Activated T-cell treated with anti-CD3 and anti-CD28 coated beads for 4 hours (primary cell): ENCODE measurements at places on chromosomes 3 and 15.

- DNase-seq: no peak
Observed at GRCh38 chr15:40845511-40846284, 1.9 kb downstream of the SPINT1 start.

DNA sequence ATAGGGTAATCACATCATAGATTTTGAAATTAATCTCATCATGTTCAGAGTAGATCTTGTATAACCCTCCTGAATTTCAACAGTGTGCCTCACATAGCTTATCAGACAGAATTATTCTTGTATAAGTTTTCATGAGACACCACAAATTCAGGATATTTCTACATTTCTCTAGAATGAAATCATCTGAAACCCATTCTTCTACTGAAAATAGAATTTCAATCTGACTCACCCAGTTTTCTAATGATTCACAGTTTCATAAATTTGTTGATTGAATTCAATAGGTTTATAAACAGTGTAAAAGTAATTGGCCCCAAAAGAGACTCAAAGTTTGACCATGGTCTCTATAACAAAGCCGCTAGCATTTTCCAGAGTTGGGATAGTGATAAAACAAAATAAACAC lies 1082.6 kb upstream of the EPHA6 start:
- no peak for DNase-seq

- no peak for DNase-seq
Observed at GRCh38 chr15:66025015-66025452, 155.7 kb downstream of the RAB11A start.

DNA sequence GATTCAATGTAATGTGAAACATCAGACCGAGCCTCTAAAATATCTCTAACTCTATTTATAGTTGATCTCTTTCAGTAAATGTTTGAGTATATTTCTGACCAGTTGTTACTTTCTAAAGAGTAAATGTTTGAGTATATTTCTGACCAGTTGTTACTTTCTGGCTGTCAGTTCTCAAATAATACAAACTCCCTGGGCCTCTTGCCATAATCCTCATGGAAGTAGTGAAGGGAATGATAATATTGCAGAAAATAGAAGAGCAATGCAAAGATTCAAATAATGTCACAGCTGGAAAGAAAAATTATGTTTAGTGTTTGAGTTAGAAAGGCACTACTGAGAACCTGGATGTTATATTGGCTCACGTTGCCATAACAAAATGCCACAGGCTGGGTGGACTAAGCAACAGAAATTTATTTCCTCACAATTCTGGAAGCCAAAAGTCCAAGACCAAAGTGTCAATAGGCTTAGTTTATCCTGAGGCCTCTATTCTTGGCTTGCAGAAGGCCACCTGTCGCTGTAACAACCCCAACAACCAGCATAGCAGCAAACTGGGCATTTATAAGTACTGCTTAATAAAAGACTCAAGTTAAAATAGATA lies 470.6 kb upstream of the BCHE start:
- DNase-seq: no peak

DNA sequence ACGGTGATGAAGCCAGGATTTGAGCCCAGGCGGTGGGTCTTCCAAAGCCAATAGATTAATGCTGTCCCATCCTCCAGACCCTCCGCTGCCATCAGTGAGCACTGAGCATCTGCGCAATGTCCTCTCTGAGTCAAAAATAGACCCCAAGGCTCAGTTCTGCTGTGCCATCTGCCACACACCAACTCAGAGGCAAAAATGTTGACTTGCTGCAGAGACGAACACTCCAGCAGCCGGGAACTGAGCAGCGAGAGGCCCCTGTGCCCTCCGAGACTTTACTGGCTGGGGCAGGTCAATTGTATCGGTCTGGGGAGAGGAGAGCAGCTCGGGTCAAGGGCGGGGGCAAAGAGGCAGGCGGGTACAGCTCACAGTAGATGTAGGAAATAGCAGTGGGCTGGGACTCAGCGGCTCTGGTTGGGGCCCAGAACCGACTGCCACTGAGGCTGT lies 41.5 kb upstream of the ATP2B2 start:
- no peak for DNase-seq

GRCh38 chr3:178270838-178271237 lies 265.4 kb upstream of the KCNMB2 start:
- no peak for DNase-seq

DNA sequence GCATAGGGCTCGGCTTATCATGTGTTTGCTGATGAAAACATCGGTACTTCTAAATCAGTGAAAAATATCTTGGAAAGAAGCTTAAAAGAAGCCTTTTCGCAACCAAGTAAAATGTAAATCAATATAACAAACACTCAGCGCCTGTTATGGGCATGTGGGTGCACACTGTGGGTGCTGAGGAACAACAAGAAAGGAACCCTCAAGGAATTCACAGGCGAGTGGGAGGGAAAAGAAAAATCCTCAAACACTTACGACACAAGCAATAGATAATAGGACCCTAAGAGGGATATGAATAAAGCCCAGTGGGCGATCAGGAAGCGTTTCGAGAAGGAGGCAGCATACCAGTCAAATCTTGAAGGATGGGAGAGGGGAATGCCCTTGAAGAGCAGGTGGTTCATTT lies 21.9 kb downstream of the GLDN start:
- no peak for DNase-seq

- DNase-seq: peak; percentile 38
Observed at GRCh38 chr15:85582131-85583079, 202.0 kb downstream of the AKAP13 start.

DNA sequence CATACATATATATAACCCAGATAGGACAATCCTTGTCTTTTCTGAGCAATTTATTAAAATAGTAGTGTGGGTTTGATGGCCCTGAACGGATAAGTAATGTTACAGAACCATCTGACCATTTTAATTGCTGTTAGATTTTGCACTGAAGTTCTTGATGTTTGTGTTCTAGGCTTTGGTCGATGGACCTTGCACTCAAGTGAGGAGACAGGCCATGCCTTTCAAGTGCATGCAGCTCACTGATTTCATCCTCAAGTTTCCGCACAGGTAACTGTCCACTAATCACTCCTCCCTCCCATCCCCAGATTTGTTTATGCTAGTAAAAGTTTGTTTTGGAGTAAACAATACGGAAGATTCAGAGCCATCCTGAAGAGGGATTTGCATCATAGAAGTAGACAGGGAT lies 1.3 kb downstream of the RPL14 start:
- no peak for DNase-seq

DNA sequence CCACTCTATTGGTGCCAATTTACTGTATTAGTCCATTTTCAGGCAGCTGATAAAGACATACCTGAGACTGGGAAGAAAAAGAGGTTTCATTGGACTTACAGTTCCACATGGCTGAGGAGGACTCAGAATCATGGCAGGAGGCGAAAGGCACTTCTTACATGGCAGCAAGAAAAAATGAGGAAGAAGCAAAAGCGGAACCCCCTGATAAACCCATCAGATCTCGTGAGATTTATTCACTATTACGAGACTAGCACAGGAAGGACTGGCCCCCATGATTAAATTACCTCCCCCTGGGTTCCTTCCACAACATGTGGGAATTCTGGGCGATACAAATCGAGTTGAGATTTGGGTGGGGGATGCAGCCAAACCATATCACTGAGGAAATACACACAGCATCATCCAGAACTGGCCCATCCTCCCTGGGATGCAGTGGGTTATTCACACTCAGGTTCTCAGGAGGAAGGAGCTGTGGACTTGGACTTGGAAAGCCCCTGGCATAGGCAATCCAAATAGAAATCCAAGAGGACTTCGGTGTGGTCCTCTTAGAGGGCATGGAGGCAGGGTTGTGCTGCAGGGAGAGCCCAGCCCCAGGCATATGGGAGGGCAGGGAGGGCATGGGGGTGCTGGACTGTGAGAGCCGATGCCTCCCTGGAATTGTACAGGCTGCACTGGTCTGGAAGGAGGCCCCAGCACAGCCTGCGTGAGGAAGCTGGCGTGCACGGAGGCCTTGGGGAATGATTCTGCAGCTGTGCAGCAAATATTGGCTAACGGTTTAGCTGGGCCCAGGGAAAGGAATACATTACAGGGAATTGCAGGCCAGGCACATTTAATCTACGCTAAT lies 62.9 kb downstream of the EFCAB12 start:
- DNase-seq: no peak

DNA sequence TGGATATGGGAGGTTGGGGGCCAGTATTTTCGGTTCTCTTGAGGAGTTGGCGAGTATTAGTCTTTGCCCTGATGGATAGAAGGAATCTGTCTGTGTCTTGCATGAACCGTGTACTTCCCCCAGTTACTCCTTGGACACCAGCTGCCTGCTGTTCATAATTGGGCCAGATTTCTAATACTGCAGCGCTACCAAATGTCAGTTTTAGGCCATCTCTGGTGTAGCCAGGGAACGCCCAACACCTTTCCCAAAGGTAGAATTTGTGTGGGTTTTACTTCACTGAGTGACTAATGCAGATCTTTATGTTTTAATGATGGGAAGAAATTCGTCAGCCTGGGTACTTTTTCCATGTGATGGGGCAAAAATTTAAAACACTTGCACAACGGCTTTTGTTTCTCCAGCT lies 18.4 kb downstream of the FLNB start:
- no peak for DNase-seq

DNA sequence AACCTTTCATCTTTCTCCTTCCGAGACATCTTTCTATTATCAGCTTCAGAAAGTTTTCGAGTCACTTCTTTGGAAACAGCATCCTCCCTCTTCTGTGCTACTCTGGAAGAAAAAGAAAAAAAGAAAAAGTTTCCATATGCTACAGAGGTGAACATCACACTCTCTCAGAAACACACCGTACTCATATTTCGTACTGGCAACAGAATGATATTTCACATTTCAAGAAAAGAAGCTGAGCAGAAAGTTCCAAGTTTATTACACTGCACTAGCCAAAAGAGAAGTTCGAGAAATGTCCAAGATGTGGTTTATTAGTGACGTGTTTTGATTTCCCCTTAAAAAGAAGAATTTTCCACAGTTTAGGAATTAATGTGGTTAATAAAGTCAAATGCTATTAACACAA lies 6.0 kb downstream of the SSR3 start:
- no peak for DNase-seq

GRCh38 chr3:34725774-34726173 lies 913.6 kb upstream of the ARPP21 start:
- DNase-seq: no peak

DNA sequence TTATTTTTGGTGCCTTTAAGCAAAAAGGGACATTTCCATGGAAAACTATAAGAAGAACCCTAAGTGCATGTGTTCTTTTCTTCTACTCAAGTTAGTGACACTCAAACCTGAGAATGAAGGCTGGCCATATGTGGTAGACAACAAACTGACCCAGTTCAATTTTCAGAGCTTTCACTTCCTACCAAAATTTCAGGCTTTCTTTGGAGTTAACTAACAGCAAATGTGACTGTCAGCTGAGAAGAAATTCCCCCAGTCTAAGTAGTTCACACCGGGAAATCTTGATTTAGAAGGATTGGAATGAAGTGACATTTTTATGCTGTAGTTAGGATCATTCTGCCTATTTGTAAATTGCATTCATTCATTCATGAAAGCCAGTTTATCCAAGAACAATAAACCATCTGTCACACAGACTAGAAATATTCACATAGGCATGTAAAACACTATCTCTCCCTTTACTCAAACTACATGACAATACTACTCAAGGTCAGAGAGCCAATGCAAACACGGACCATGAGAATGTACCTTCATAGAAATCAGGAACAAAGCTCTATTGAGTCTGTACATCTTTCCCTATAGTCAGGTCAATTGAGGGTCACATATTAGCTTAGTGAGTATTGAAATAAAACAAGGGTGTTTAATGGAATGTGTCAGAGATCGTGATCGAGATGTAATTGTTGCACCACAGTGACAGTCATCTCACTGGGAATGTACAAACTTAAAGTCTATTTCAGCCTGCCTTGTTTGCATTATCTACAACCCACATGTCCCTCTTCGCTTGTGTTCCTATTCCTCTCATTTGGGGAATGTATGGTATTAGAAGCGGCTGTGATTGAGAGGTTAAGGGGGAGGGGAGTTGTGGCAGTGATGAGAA lies 113.8 kb upstream of the TGFBR2 start:
- DNase-seq: no peak

DNA sequence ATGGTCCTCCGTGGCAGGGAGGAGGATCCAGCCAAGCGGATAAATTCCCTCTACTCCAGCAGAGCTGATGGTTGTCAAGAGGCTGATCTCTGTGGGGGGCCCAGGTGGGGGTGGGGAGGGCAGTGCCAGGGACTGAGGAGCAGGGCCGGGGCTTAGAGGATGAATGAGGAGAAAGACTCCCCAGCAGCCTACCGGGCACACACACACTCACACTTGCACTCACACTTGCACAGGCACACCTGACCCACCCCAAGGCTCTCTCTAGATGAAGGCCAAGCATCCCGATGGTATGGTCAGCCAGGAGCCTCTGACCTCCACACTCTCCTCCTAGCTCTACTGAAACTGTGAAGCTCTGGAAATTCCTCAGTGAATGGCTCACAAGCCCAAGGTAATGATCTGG lies 131.3 kb upstream of the PRR20G start:
- no peak for DNase-seq

DNA sequence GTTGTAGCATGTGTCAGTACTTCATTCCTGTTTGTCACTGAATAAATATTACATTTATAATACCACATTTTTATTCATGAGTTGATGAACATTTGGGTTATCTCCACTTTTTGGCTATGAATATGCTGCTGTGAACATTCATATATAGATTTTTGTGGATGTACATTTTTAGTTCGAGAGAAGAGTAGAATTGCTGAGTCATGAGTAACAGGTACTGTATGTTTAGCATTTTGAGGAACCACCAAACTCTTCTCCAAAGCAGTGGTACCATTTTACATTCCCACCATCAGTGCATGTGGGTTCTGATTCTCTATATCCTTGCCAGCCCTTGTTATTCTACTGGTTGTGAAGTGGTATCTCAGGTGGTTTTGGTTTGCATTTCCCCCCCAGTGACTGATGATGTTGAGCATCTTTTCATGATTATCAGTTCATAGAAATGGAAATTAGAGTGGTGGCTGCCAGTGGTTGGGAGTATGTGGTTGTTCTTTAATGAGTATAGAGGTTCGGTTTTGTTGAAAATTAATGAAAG lies 59.6 kb downstream of the CCDC66 start:
- DNase-seq: no peak

- DNase-seq: no peak
Observed at GRCh38 chr3:46242120-46242519, at the start of gene CCR3. CCR3 (plus strand) TSS chr3:46242460; CDS start chr3:46265159, 22,699 bp downstream.

DNA sequence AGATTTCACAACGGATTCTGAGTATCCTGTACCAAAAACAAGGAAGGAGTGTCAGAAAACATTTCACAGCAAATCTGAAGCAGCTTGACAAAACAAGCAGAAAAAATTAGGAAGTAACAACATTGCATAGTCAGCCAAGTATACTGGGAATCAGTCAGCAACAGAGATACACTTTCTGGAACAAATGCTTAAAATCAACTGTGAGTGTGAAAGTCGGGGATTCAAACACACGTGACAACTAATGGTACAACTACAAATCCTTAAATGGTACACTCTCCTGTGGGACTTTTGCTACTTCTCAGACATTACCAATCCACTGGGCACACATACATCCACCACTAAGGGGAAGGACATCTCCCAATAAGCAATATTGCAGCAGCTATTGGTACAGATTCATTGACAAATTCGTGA lies 296.6 kb upstream of the MME start:
- DNase-seq: no peak

GRCh38 chr3:192636517-192637444 lies 90.6 kb downstream of the FGF12 start:
- DNase-seq: no peak

GRCh38 chr3:194132465-194133286 lies 3.3 kb upstream of the HES1 start:
- DNase-seq: no peak
